ENCODE measurements at places on chromosomes 6 and 20.

- DNase-seq = no peak
Measured at GRCh38 chr6:7914311-7914710, 3.7 kb upstream of the TXNDC5 start.

DNA sequence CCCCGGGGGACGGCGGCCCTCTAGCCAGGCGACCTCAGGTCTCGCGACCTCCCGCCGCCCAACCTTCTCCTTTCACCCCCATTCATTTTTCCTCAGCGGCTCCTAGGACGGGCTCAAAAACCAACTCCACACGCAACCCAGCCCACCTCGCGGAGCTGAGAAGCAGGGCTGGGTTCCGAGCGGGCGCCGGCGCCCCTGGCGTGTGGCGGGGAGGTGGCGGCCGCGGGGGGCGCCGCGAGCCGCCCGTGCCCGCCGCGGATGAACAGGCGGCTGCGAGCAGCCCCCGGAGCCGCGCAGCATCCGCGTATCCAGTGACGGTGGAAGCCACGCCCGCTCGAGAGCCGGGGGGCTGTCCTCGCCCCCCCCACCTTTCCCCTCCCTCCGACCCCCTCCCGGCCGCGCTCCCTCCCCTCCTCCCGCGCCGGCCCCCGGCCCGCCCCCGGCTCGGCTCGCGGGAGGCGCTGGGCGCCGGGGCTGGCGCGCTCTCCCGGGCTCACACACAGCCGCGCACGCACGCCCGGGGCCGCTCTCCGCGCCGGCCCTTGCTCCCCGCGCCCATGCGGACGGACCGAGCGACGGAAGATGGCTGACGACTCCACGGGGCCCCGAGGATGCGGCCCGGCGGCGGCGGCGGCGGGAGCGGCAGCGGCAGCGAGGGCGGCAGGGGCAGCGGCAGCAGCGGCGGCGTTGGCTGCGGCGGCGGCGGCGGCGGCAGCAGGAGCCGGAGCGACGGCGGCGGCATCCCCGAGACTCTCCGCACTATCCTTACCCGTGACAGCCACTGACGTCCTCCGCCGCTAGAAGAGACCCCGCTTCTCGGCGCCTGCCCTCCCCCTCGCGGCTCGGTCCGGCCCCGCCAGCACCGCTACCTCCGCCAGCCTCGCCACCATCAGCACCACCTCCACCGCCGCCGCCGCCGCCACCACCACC, at the start of gene SOBP:
Gene SOBP, plus strand, starts transcription at position 482 of the 930 bp plus-strand sequence. CDS start 500 bp downstream, outside the sequence.
- DNase-seq = peak; percentile 25

GRCh38 chr6:51166914-51167313, 348.2 kb downstream of the TFAP2B start:
- DNase-seq = no peak

DNA sequence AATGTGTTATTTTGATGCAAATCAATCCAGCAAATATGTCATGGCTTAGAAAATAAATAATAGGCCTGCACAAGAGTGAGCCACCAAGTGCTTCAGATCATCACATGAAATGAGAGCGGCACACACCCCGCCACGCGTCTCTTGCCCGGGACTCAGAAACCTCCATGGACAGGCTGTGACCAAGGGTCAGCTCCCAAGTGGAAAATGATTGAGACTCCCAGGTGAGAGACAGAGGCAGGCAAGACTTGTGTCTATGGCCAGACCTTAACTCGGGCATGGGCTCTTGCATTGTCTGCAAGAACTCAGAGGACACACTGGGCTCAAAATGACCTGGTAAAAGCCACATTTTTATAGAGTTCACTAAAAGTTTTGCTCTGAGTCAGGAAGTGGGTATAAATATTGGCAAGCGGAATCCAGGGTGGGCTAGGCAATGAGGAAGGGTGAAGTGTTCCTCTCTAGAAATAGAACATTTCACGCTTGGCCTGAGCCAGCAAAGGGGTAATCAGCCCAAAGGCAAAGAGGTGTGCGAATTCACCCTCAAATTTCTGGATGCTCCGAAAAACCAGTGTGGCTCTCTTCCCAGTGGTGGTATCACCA, 30.7 kb upstream of the RIN2 start:
- DNase-seq = no peak

- DNase-seq = peak; percentile 31
Measured at GRCh38 chr20:50844430-50845100, 49.7 kb downstream of the BCAS4 start.

GRCh38 chr6:16903470-16903869, 142.2 kb upstream of the ATXN1 start:
- DNase-seq = no peak

GRCh38 chr6:24078200-24078599, 47.8 kb upstream of the NRSN1 start:
- DNase-seq = no peak

DNA sequence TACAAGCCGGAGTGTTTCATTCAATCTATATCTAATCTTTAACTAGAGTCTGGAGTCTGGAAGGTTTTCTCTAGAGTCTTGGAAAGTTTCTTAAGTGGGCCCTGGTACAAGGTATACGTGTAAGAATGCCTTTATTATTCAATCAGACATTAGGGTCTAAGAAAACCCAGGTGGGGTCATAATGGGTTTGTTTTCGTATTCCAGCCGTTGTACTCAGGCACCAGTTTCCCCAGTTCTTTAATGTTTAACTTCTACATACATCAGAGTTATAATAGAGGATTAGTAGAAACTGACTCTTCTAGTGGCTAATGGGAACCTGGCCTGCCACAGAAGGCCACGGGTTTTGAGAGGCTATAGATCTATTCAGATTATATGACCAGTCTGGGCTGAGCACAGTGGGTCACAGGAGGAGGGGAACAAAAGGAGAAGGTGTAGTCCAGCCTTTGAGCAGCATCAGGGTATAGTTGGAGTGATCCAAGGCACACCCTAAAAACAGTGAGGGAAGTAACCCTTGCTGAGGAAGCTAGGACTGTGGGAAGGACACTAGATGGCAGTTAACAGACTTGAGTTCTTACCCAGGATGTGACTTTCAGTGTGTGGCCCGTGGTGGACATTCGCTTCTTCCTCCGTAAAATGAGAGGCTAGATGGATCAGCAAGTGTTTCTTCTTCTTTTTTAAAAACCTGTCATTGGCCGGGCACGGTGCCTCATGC, 15.5 kb downstream of the FAM83B start:
- no peak for DNase-seq

GRCh38 chr6:147752689-147753403, 244.4 kb downstream of the SAMD5 start:
- no peak for DNase-seq

GRCh38 chr6:164051427-164051826, 636.9 kb downstream of the QKI start:
- DNase-seq = no peak

- DNase-seq = no peak
Measured at GRCh38 chr6:71238351-71238750, 50.3 kb upstream of the OGFRL1 start.

DNA sequence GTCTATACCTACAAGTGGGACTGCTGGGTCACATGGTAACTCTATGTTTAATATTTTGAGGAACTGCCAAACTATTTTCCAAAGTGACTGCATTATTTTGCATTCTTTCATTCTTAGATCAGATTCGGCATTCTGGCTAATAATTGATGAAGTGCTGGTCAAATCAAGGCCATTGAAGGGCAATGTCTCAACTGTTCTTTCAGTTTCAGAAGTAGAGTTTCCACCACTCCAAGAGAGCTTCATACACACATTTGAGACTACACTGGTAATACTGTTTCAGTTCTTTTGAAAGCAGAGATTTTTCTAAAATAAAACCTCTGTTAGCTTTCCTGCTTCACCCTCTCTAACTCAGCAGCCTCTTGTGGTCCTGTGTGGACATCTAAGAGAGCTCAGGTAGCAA, 154.5 kb downstream of the CFAP61 start:
- DNase-seq = no peak

GRCh38 chr20:708956-709355, 33.4 kb upstream of the SCRT2 start:
- DNase-seq = no peak

- DNase-seq = no peak
Measured at GRCh38 chr20:57872816-57873409, 163.1 kb upstream of the PMEPA1 start.

DNA sequence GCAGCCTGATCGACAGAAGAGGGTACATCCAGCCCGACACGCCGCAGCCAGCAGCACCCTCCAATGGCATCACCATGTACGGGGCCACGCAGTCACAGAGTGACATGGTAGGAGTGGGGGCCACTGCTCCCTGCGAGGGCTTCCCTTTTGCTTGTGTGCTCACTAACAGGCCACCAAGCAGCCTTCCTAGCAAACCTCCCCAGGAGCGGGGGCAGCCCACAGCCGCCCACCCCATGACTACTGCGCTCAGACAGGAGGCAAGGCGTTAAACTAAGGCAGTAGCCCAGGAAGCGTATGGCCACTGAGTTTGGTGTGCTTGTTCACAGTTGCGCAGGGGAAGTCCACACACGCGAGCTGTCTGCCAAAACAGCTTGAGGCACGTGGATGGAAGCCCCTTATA, 169.5 kb upstream of the SNX9 start:
- no peak for DNase-seq

- no peak for DNase-seq
Measured at GRCh38 chr6:13765570-13765969, 48.8 kb downstream of the MCUR1 start.

GRCh38 chr20:52295556-52295955, 104.0 kb upstream of the ZFP64 start:
- no peak for DNase-seq

- no peak for DNase-seq
Measured at GRCh38 chr6:109611502-109611901, 79.5 kb downstream of the AK9 start.

DNA sequence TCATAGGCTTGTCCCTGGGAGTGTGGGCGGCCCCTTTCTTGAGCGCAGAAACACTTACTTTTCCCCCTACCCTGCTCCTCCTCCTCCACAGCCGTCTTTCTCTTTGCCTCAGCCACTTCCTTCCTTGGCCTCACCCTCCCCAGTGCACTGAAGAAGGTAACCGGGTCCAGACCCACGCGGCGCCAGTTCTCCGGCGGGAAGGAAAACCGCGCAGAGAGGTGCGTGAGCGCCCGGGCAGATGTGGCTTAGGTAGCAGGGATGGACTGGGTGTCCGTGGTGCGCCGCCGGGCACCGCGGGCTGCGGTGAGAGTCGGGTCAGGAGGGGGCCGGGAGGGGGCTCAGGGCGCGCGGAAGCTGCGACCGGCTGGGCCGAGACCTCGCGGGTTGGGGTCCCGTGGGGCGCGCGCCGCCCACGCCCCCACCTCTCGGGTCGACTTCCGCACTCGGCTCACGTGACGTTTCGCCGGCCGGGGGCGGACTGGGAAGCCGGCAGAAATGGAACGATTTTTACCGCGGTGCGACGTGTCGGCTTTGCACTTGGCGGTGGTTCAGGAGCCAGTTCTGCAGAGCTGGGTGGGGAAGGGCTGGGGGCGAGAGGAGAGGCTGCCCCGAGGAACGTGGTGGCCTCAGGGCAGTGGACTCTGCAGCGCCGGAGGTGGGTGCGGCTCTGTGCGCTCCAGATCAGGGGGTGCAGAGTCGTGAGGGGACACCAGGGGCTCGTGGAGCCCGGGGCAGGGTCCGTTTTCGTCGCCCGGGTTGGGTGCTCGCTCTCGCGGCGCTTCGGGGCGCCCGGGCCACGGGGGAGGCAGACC, at the start of gene ABRACL:
Gene ABRACL, plus strand, starts transcription at position 88 of the 812 bp plus-strand sequence. CDS start 5,416 bp downstream, outside the sequence.
- peak; percentile 90 for DNase-seq

DNA sequence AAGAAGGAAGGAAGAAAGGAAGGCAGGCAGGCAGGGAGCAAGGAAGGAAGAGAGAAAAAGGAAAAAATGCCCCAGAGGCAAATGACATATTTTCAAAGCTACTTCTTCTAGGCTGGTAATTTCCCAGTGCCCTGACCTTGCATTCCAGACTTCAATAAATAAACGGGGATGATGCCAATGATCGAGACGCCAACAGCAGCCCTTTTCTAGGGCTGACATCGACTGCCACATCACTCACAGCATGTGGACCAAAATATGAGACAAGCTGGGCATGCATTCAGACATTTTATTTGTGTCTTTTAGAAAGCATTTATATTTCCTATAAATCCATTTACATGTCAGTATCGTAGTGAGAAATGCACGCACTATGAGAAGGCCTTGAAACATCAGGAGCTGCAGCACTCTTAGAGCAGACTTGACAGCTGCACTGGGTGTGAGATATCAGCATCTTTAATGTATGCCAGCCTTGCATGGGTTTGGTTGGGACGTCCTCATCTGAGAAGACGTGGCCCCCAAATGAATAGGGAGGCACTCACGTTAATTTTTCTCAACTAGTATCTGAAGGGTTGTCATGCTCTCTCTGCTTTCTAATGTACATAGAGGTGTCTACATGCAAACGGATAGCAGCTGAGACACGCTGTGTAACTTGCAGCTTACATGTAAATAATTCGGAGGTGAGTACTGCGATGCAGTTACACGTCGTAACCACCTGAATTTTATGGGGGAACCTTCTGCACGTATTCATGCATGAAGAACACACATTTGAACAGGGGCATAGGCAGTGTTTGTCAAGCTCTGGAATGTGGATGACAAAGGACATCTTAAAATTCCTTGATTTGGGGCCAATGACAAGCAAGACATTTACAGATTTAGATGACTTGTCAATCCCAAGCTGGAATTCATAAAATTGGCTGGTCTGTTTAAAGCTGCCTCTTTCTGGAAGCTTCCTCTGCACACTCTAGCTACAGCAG, 149.1 kb upstream of the AGPAT4 start:
- no peak for DNase-seq

DNA sequence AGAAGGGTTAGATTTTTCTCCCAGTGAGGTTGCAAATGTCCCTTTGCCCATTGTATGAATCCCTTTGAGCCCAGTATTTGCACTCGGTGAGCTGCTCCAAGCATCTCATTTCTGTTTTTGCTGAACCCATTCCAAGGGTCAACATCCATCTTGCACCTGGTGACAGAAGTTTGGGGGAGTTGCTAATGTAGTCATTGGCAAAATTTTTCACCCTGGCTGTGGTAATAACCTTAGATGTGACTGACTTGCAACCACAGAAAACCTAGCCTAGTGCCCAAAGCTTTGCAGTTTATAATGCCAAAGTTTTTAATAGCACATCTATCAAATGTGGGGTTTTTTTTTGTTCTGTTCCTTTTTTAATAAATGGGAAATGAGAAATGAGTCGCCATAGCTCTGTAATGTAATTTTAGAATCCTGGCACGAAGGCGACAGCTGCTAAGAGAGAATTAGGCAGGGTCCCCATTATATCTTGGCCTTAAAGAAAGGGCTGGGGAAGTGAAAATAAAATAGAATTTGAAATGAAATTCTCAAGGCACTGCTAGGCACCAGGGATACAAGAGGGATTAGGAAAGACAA, 682.8 kb downstream of the KIF16B start:
- DNase-seq = no peak

- no peak for DNase-seq
Measured at GRCh38 chr6:149913540-149914240, 9.2 kb downstream of the RAET1G start.

DNA sequence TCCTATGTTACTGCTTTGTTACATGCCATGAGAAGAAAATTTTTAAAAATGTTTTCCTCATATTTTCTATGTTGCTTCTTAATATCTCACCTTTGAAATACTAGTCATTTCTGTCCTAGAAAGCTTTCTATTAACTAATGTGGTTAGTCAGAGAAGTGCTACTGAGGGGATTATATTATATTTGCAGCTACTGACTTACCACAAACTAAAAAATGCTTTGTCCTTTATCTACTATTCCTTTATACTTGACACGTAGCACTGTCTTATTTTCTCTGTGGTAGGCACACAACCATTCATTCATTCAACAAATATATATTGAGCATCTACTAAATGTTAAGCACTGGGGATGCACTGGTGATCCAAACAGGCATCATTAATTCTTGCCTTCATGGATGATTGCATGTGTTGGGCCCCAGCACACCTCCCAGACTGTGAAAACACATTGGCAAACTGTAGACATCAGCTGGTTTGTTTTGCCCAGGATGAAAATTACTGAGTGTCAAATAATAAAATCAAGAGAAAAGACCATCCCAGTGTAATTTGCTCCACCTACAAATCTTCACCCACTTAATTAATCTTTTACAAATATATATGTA, 10.7 kb upstream of the MLIP start:
- DNase-seq = no peak

Data from stimulated activated CD4-positive, alpha-beta T cell treated with anti-CD3 and anti-CD28 coated beads, Interleukin-4, amount 100 ng/mL, for 24 hours (primary cell).